Inflammatory macrophage treated with lipopolysaccharide for 1 hour (primary cell): ENCODE measurements at places on chromosomes 5 and 9.

GRCh38 chr5:39068099-39068498, 6.1 kb downstream of the RICTOR start:
- DNase-seq, result no peak

GRCh38 chr9:35652829-35653209, 2.1 kb upstream of the SIT1 start:
- DNase-seq, result no peak

GRCh38 chr5:9394221-9394620, 151.7 kb downstream of the SEMA5A start:
- DNase-seq, result no peak

DNA sequence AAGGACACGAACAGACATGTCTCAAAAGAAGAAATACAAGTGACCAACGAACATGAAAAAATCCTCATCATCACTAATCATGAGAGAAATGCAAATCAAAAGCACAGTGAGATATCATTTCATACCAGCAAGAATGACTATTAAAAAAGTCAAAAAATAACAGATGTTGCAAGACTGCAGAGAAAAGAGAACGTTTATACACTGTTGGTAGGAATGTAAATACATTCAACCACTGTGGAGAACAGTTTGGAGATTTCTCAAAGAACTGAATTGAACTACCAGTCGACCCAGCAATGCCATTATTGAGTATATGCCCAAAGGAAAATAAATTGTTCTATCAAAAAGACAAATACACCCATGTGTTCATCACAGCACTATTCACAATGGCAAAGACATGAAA, 45.7 kb downstream of the FXN start:
- no peak for DNase-seq

- no peak for DNase-seq
These were observed 807.0 kb downstream of the TLE4 start for GRCh38 chr9:80378669-80379293.

DNA sequence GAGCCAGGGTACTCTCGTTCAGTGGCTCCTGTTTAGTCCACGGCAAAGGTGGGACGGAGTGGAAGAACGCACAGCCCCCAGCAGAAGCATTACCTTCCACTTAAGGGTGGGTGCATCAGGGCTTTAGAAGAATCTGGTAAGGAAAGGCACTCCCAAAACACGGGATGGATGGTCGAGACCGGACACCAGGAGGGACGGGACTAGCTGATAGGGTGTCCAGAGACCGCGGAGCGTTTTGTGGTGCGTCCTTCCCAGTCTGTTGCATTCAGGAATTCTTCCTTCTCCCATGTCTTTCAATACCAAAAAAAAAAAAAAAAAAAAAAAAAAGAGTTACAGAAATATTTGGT, 545 bp upstream of the CTSV start:
- DNase-seq, result no peak

- DNase-seq, result no peak
These were observed 41.4 kb upstream of the CTNNA1 start for GRCh38 chr5:138711811-138712210.

DNA sequence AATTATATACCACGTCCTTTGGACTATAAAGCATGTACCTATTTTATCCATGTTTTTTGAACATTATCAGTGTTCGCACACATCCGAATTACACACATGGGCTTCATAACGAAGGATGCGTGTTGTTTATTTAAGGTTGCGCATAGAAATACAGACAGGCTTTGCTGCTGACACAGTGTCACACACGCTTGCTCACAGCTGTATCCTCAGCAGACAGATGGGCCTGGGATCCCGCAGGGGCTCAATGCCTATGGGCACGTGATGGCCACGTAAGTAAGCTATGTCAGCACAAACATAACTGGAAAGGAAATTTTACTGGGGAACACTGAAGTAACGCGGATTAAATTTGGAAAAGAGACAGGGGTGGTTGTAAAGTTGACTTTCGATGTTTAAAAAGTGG, 76.6 kb downstream of the OTULIN start:
- DNase-seq, result no peak

- DNase-seq, result no peak
These were observed 1.3 kb upstream of the ITGA2 start for GRCh38 chr5:52987711-52988331.

- DNase-seq, result no peak
These were observed 107.8 kb upstream of the ATP10B start for GRCh38 chr5:160959804-160960203.

GRCh38 chr9:107249665-107250285, 33.3 kb upstream of the RAD23B start:
- no peak for DNase-seq

GRCh38 chr9:78296201-78296892, 578 bp upstream of the PSAT1 start:
- no peak for DNase-seq

DNA sequence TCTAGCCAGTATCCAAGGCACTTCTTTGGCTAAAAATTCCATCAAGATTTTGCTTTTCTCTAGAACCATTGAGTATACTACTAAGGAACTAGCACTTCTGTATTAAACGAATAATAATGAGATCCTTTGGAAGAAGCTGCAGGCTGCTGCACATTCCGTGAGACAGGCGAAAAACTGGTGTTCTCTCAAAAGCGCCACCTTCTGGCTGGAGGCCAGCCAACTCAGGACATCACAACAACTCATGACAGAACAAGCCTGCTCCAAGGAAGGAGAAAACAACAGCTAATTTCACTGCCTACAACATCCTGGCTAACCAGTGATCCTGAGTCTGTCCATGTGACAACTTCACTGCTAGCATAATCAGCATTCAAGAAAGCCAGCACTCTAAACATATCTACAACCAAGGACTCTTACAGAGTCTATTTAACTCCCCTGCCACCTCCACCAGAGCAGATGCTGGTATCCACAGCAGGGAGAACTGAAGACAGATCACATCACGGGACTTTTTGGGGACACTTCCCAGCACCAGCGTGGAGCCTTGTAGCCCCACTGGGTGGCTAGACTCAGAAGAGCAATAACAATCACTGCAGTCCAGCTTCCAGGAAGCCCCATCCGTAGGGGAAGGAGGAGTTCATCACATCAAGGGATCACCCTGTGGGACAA, 150.5 kb downstream of the YTHDC2 start:
- DNase-seq, result peak; percentile 52

DNA sequence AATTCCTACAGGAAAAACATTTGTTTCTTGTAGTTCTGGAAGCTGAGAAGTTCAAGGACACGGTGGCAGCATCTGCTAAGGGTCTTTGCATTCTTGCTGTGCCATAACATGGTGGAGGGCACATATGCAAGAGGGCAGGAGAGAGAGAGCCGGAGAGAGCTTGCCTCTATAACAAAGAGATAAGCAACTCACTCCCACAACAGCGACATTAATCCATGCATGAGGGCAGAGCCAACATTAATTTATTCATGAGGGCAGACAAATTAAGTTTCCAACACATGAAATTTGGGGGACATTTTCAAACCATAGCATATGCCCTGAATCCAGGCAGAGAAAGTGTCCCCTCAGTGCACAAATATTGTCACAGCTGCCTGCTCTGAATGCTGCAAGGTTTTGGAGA, 4.4 kb upstream of the GTF3C5 start:
- DNase-seq, result no peak

DNA sequence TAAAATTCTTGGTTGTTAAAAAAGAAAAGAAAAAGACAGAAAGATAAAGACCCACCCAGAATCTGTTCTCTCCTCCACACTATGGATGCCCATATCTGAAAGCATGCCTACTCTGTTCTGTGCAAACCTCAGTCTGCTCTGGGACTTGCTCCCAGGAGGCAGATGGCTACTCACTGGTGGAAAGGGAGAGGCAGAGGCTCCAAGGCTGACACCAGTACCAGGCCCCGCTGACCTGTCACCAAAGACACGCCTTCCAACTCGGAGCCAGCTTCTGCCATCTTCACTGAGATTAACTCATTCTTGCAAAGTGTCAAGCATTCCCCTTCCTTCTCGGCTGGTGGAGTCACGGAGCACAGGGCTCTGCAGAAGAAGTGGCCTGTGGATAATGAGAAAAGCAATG, 21.6 kb downstream of the SH3TC2 start:
- DNase-seq, result no peak

DNA sequence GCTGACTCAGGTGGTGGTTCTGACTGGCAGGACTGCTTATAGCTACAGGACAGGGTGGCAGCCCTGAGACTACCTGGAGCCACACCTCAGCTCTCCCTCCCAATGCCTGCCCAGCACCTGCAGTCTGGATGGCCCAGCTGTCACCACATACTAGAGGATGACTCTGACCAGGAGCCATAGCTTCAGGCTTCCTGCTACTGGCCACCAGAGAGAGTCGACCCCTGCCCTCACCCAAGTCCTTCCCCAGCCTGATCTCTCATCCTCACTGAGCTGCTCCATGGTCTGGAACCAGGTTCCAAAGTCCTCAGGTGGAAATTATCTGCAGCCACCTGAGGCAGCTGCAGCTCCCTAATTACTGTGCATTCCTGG, 25.6 kb upstream of the TDRD7 start:
- DNase-seq, result no peak

GRCh38 chr5:150065346-150065745, 21.0 kb downstream of the CSF1R start:
- peak; percentile 23 for DNase-seq

GRCh38 chr5:160452795-160453194, 31.1 kb downstream of the PTTG1 start:
- peak; percentile 69 for DNase-seq

DNA sequence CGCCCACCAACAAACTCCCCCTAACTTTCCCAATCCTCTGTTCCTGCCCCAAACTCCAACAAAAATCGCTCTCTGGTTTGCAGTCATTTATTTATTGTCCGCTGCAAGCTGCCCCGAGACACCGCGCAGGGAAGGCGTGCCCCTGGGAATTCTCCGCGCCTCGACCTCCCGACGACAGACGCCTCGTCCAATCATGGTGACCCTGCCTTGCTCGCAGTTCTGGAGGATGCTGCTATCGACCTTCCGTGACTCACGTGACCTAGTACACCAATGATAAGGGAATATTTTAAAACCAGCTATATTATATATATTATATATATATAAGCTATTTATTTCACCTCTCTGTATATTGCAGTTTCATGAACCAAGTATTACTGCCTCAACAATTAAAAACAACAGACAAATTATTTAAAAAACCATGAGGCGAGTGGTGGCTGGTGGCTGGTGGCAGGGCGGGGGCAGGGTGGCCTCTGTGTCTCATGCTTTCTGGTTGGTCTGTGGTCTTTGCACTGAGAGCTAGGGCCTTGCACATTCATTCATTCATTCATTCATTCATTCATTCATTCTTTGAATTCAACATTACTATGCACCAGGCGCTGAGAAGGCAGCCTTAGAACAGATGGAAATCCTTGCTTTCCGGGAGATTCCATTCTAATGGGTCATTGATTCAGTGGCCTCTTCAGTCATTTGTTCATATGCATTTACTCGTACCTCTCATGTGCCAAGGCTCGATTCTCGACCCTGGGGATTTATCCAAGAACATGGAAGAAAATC, 37.9 kb downstream of the FGF18 start:
- no peak for DNase-seq

- peak; percentile 73 for DNase-seq
These were observed 77.0 kb downstream of the ANKRD55 start for GRCh38 chr5:56155992-56156584.

GRCh38 chr5:14726066-14726838, 61.7 kb downstream of the OTULIN start:
- no peak for DNase-seq

GRCh38 chr9:111034170-111034897, 3.9 kb downstream of the LPAR1 start:
- peak; percentile 31 for DNase-seq

- DNase-seq, result no peak
These were observed 121.6 kb downstream of the WNK2 start for GRCh38 chr9:93305497-93306020.

DNA sequence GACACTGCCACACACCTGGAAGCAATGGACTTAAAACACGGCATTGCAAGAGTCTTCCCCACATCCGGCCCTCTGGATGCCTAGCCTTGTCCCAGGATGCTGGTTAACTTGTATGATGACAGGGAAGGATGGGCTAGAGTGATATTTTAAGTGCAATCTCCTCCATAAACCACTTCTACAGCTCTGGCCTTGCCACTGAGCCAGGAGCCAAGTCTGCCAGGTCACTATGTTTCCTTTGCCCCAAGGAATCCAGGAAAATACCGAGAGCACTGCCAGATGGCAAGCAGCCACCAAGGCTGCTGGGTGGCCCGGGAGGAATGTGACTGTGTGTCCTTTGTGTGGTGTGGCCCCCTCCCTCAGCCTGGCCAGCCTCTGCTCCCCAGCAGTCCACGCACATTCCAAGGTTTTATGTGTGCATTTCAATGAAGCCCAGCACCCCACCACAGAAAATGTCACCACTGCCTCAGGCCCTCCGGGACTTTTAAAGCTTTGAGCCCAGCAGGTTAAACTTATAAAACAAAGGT, 106.0 kb downstream of the FRMD3 start:
- DNase-seq, result no peak

DNA sequence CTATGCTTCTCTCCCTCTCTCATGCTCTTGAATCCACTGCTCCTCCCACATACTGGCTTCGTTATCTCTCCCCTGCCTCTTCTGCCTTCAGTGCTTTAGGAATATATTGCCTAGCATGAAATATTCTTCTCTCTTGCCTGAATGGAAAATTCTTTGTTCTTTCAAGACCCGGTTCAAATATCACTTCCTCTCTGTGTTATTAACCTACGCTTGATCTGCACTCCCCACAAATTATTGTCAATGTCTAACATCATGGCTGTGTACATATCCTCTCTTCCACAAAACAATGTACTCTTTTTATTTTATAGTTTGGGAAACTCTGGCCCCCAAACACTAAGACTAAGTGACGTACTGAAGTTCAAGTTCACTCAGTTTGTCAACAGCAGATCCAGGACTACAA, 211.0 kb downstream of the SEC61B start:
- no peak for DNase-seq

GRCh38 chr5:103435136-103435889, 127.3 kb downstream of the NUDT12 start:
- DNase-seq, result no peak

DNA sequence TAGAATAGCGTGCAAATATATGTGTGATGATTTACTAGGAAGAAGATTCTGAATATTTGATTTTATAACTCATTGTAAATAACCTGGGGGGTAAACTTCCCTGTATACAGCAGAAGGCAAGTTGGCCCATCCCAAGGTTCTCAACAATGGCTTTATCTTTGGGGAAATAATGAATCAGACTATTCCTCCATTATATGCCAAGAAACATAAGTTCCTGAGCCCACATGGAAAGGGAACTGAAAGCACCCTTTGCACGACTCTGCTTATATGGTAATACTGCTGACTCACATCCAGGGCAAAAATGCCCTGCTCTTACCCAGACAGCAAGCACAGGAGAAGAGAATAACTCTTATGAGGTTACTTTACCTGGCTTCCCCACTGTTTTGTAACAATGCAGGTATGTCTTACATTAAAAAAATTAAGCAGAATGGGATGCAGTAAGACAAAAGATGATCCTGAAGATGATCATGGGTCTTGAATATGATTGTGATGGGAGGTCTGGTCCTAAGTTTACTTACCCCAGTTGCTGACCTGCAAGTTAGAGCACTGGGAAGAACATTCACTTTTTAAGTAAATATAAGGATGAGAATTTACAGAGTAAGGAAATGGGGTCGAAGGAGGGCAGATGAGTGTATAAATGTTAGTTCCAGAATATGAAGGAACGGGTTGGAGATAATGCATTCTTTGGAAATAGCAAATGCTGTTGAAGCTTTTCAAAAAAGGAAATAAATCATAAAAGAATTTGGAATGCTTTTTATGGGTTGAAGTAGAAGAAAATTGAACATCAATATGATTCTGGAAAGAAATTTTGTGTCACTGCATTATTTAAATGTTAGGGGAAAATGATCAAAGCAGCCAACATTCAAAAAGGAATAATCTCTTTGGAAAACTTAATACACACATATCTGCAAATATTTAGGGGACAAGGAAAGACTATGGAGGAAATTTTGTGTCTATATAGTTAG, 428.4 kb upstream of the MPDZ start:
- no peak for DNase-seq
